ENCODE measurements at places on chromosomes 6 and 20.

DNA sequence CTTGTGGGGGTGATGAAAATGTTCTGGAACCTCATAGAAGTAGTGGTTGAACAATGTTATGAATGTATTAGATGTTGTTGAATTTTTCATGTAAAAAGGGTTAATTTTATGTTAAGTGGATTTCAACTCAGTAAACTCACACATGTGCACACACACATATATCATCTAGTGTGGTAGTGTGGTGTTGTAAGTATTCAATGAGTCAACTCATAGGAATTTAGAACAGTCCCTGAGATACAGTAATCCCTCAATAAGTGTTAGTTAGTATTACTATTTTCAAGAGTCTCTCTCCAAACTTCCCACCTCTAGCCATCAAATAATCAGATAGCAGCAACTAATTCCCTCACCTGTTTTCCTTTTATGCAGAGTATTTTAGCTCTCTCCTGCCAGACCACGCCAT, 563.1 kb upstream of the JARID2 start:
- DNase-seq = no peak

DNA sequence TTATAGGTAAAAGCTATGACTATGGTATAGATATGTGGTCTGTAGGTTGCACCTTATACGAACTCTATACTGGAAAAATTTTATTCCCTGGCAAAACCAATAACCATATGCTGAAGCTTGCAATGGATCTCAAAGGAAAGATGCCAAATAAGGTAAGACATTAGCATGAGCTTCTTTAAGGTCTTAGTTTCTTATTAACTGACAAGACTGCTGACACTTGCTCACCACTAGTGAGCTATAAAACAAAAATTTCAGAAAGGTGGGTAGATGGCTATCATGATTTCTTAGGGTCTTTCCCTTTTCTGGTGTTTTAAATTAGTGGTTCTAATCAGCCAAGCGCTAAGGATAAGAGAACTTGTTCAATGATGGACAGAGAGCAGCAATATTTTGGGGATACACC, 21.9 kb downstream of the FAM217A start:
- no peak for DNase-seq

DNA sequence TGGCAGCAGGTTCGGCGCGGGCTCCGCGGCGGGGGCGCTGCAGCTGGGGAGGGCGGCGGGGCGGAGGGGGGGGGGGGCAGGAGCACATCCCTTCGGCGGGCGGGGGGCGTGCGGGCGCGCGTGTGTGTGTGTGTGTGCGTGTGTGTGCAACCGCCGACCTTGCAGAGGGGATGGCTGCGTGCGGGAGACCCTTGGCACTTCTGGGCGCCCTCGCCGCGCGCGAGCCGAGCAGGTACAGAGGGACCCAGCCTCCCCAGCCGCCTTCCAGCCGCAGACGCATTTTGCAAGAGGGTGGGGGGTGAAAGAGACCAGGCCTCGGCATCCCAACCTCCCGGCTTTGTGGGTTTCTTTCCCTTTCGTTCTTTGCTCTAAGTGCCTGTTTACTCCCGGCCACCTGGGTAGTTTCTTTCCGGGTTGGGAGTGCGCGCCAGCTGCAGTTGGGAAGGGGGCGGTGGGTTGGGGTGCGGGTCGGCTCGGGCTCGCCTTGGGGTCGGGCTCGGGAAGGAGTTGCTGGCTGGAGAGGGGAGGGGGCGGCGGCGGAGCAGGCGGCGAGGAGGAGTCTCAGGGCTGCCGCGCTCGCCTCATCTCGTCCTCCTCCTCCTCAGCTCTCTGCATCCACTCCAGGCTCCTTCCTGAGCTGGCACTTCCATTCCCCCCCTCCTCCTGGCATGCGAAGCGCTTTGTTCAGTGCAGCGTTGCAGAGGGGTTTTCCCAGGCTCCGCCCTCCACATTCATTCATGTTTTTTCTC, 620 bp downstream of the HIVEP1 start:
- DNase-seq = peak; percentile 51

GRCh38 chr6:116390581-116390980, 19.8 kb downstream of the DSE start:
- DNase-seq = no peak

DNA sequence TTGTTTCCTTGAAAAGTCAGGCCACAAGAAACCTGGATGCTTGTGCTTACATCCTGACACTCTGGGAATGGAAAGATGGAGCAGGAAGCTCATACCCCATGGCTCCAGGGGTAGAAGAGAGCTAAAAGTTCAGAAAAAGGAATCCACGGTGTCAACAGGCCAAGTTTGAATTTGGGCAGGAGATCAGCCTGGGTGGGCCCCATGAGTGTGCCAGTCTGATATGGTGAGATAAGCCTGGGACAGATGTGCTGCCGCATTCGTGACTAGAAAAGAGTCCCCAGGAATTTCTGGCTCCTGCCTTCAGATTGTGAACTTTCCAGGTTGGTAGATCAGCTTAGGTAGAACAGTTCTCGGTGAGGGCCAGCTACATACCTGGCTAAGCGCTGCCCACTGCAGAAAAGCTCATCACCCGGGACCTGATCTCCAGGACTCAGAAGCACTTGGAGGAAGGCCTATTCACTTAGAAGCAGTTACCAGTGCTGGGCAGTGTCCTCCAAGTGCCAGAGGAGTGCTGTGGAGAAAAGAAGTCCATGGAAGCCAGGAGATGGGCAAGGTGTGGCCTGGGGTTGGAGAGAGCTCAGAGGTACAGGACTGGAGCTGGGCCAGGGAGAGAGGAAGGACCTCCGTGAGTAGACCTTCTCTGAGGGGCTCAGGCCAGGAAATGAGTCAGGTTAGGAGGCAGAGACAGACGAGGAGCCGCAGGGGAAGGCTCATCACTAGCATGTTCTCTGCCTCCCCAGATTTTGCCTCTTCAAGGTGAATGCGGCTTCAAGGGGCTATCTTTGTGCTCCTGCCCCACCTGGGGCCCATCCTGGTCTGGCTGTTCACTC, at the start of gene TSPO2:
Gene TSPO2, plus strand, starts transcription at position 242 of the 830 bp plus-strand sequence. Its CDS starts 519 bp downstream, at position 761.
- DNase-seq = no peak

- DNase-seq = no peak
Measured at GRCh38 chr6:170004585-170005210, 253.3 kb downstream of the ERMARD start.

DNA sequence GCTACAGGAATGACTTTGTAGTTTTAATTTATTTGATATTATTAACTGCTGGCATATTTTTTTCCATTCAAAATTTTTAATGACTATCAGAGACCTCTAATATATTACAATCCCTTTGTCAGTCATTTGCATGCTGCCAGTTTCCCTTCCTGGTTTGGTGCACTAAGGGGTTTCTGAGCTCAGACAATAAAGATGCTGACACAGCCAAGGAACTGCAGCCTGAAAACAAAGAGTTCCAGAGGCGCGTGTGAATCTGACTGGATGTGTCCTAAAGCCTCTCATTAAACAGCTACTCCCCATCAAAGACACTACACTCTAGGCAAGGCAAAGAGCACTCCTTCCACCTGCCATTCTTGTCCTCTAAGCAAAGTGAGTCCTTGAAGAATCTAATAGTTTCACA, 116.8 kb upstream of the DST start:
- DNase-seq = no peak

DNA sequence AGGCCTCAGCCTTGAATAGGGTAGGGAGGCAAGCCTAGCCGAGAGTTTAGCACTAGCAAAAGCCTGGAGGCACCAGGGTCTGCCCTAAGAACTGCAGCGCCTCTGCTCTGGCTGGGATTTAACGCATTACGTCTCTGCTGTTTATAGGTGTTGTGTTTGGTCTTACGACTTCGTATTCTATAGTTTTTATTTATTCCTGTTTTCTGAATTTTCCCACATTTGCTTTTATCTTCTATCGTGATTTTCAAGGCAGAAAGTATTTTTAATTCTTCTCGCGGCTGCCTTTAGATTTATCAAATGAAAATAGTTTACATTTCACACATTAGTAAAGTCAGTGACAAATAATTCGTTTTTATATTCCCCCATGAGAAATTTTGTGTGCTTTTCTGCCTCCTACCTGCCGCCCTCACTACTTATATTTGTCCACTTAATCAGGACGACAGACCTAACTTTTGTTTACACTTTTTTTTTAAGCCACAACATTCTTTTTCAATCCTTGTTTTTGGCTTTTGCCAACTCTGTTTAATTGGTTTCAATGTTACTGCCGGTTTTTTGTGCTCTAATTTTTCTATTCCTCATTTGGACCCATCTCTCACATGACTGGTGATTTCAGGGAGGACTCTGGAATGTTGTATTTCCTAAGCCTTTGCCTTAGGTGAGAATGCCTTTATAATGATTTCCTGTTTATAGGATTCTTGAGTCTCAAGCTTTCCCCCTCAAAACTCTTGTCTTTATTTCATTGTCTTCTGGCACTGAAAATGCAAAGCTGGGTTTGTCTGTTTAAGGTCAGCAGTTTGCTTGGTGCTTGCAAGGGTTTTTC, 1.3 kb upstream of the LZTS3 start:
- no peak for DNase-seq

DNA sequence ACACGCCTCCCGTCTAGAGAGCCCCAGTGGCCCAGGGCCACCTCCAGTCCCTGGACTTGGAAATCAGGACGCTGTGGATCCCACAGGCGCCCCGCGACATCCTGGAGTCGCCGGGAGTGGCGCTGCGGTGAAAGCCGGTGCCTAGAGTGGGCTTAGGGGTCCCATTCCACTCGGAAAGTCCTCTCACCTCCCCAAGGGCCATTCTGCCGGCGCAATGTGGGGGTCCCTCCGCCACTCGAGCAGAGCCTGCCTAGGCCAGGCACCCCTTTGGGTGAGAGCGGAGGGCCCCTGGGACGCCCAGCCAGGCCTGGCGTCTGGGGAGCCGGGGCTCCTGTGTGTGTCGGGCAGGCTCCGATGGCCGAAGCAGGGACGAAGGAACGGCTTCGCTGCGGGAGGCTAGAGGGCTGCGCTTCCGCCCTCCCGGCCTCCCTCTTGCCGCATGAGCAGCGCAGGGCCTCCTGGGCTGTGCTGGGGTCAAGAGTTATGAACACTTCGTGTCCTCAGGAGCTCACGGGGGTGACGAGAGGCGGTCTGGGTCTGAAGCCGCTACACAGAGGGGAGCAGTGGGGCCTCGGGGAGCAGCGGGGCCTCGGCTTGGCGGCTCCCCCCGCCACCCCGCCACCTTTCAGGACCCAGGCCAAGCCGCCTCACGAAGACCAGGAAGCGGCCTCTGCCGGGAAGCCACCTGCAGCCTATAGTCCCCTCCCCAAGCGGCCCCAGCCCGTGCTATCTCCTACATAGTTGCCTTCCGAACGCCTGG, 13.6 kb downstream of the POU3F2 start:
- DNase-seq = no peak

- no peak for DNase-seq
Measured at GRCh38 chr6:31129130-31129529, 8.9 kb upstream of the CDSN start.

DNA sequence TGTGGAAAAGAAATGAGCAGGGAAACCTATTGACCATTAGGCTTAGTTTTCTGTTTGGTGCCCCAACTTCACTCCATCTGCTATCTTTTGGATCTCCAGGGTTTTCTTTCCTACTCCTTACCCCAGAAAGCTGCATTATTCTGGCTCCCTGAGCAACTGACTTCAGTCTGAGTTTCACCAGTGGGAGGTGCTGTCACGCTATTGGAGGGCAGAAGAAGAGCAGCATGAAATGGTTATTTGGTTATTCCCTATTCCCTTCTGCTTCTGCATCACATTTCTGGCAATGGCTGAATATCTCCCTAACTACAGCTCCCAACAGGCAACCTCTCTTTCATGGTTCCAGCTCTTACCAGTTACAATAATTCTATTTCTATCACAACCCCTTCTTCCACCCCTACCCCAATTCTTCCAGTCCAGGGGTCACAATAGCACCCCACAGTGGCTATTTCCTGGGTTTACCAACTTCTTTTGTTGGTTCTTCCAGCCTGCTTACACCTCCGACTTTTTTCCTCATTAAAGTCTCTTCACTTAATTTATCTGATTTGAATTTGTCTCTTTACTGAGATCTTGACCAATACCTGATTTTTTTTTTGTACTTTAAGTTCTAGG, 311.5 kb downstream of the PLCB1 start:
- no peak for DNase-seq

GRCh38 chr6:46135176-46135575, 5.4 kb downstream of the ENPP4 start:
- no peak for DNase-seq

- DNase-seq = no peak
Measured at GRCh38 chr6:99318566-99318965, 30.9 kb downstream of the FAXC start.

DNA sequence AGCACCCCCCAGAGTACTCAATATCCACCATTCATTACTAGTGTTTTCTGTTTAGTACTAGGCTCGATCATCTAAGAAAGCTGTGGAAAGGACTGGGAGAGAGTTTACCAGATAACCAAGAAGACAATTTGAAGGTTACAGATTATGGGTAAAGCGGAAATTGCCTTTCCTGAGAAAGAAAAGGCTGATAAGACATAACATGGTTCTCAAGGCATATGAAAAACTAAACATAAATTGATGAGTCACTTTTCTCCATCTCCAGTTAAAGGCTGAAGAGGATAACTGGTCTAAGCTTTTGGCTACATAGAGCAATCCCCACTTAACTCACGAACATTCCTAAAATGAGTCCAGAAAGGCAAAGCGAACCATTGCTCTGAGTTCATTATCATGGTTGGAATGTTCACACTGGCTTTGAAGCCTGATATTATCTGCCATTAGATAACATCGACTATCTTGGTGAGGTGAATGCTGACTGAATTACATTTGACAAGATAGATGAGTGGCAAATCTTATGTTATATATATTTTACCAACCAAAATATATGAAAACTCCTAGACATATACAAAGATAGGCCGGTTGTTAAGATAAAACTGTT, 65.8 kb downstream of the BTBD9 start:
- no peak for DNase-seq

DNA sequence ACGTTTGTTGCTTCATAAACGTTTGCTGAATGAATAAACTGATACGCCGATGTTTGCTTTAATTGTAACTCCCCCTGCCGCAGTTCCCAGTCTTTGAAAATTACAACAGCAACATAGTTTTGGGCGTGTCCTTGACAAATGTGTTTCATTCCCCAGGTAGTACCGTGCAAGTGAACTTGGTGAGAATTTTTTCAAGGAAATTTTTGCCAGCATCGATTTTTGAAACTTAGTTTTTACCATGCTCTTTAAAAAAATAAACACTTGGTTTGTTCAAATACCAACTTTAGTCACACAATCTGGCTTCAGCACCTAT, 60.1 kb downstream of the FAM217A start:
- no peak for DNase-seq

DNA sequence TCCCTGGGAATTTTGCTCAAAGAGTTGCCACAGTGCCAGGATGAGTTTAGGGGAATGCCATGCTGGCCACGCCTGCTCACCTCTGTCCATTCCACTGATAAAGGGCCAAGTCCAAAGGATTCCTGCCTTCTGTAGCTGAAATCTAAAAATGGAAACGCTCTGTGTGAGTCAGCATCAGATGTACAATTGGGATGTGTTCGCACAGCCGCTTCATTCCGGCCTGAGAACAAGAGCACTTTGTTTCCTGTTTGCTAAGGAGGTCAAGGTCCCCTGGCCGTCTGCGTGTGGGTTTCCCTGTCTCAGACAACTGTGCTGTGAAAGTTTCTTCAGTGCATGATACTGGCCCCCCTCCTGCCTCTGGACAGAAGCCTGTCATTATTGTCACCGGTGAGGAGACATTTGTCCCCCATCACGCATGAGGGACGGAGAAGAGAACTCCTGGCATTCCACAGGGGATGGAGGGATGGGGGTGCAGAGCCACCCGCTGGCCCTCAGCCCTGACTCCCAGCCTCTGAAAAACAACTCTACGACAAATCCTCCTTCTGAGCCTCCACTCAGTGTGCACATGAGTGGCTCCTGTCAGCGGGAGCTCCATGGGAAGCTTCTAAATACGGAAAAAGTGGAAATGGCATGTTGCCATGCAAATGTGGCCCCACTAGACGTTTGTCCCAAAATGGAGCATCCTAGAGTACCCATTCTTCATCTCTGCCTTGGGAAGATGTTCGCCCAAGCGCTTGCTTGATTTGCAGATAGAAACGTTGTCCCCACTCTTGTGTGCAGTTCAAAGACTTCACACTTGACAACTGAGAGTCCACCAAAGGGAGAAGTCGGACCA, 143.5 kb upstream of the AFDN start:
- DNase-seq = no peak
